ENCODE measurements at places on chromosomes 4 and X.

- no peak for DNase-seq
Measured at GRCh38 chrX:153438532-153438931, 7.3 kb downstream of the TREX2 start.

GRCh38 chrX:119625843-119626242, 19.6 kb upstream of the NKRF start:
- no peak for DNase-seq

DNA sequence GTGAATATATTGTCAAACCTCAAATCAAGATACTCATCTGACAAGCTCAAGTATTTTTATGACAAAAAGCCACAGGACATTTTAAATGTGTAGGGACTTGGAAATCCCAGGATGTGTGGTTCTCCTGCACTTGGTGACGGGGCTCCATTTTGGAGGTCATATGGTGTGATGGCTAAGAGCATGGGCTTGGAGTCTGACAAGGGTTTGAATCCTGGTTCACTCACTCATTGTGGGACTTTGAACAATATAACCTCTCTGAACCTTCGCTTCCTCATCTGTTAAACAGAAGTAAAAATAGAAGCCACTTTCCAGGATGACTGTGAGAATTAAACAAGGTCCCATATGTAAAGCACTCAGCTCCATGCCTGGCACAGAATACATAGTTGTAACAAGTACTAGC, 99.6 kb downstream of the SMIM20 start:
- DNase-seq, result no peak

- DNase-seq, result no peak
Measured at GRCh38 chr4:178811356-178811755, 1369.1 kb upstream of the AGA start.

DNA sequence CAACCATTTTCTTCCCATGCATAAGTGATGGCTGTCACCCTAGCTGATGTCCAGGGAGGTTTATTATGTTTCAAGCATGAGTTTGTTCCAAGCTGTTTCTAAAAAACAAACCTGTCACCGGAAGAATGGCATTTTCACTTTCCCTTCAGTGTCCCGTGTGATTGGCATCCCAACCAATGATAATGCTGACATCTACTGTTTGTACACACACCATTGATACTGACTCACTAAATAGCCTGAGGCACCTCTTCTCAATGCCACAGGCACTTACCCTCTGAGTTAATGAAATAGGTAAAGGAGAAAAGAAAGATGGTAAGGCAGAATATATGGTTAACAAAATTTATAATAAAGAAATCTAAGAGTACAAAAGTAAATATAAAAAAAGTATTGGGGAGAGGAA, 23.1 kb upstream of the VCX2 start:
- no peak for DNase-seq

GRCh38 chr4:47933840-47934239, 19.5 kb upstream of the NFXL1 start:
- DNase-seq, result no peak

DNA sequence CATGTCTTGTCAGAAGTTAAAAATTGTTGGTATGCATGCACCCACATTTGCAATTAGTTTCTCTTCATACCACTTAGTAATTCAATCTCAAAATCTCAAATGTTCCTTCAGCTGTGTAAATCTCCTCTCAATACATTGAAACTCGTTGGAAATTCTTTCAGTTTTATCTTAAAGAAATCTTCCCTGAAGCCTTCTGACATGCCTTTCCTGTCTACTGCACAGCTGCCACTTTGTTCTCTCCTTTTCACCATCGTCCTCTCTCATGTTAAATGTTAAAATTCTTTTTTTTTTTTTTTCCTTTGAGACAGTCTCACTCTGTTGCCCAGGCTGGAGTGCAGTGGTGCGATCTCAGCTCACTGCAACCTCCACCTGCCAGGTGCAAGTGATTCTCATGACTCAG, 30.9 kb downstream of the MCUB start:
- no peak for DNase-seq

DNA sequence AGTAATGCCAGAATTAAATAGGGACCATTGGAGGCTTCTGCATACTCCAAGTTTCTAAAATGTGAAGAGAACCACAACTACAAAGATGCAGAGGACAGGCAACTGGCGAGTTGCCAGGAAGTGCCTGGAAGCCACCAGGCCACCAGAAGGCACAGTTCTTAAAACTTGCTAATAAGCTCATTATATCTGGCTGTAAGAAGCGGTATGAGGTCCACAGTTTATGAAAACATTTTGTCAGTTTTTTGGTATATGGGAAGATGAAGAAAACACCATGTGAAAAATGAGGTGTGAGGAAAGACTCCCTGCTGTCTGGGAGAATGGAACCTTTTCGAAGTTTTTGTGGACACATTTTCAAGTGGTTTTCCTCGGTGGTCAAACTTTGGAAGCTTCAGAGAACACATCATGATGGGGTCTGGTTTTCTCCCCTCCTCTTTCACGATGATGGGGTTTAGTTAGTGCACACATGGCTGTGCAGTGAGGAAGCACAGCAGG, 202.7 kb downstream of the NR3C2 start:
- DNase-seq, result no peak

- no peak for DNase-seq
Measured at GRCh38 chr4:3416270-3416669, 25.5 kb upstream of the HGFAC start.

- no peak for DNase-seq
Measured at GRCh38 chr4:46781434-46782092, 127.5 kb downstream of the COX7B2 start.

- DNase-seq, result no peak
Measured at GRCh38 chr4:88446124-88446523, 10.8 kb upstream of the HERC5 start.

DNA sequence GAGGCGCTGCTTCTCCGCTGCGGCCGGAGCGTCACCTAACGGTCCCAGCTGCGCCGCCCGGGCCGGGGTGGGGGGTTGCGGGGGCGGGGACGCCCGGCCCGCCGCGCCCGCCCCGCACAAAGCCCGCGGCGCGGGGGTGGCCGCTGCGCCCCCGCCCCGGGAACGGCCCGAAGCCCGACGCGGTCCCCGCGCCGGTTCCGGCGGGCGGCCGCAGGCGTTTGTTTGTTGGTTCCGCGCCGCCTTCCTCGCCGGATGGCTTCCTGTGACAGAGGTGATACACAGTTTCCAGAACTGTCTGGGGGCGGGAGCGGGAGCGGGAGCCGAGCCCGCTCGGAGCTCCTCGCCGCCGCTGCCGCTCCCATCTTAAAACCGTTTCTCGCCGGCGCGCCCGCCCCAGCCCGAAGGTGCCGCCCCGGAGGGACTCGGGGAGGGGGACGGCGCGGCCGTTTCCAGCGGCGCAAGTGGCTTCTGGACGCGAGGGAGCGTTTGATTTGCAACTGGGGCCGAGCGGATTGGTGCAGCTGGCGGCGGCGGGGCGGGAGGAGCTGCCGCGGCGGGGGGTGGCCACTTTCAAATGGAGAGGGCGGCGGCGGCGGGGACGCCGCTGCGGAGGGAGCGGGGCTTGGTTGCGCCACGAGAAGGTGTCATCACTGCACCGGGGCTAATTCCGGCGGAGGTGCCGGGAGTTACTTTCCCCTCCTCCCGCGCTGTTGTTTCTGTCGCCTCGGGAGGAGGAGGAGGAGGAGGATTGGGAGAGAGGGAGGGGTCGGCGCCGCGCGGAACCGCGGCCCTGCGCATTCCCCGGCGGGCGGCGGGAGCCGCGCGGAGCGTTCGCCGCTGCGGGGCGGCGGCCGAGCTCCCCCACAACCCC, 2.3 kb downstream of the JADE1 start:
- peak; percentile 88 for DNase-seq

GRCh38 chr4:48546336-48546735, 56.3 kb downstream of the ZAR1 start:
- no peak for DNase-seq

GRCh38 chrX:154548028-154548316, 552 bp downstream of the IKBKG start:
- no peak for DNase-seq

GRCh38 chr4:80188801-80189458, 8.4 kb upstream of the PRDM8 start:
- DNase-seq, result no peak

DNA sequence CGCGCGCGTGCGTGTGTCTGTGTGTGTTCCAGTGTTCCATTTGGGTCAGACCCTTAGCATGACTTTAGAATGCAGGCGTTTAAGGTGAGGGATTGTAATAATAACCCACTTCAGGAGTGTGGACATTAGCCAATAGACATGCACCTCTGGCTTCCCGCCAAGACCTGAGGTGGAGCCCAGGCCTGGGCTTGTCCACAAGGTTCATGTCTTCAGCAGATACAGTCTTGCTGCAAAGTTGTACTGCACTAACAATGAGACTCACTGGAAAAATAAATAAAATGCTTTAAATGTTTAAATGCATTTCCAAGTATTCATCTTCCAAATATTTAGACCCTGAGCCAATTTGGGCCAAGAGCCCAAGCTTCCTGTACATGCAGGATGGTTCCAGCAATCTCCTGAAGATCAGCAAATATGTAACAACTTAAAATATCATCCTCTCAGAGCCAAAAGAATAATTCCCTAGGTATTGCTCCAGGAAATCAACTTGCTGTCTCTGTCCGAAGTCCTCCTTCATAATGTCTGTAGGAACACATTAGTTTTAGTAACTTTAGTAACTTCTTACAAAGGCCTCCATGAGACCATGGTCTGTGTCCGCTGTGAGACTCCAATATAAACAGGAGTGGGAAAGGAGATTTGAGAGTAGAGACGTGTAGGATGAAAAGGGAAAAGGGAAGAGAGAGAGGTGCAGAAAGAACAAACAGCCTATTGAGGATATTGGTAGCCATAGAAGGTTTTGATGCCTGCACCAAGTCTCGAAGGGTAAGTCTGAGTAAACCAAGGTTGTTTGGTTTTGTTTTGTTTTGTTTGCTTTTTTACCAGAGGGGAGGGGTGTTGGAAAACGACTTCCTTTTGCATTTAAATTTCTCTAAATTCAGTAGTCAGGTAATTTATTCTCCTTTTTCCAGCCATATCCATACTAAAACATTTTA, 98.5 kb upstream of the KLF3 start:
- no peak for DNase-seq

DNA sequence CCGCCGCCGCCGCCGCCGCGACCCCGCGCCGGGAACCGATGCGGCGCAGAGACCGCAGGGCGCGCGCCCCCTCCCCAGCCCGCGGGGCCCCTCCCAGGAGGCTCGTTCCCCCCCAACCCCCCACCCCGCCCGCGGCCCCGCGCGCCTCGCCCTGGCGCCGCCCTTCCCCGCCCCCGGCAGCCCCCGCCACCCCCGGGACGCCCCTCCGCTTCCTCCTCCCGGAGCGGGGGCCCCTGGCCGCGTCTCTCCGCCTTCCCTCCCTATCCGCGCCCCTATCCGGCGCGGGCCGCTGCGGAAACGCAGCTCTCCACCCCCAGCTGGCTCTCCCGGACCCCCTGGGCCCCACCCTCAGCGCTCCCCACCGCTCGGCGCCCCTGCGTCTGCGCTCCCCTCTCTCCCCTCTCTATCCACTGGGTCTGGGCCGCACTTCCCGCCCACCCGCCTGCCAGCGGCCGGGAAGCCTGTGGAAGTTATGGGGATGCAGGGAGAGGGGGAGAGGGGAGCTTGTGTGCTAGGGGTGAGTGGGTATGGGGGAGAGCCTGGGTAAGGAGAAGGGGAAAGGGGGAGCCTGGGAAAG, at the start of gene TMEM271:
Gene TMEM271 (minus strand): TSS at position 51 of the 577 bp plus-strand sequence. CDS start 233 bp downstream, outside the sequence.
- no peak for DNase-seq

- no peak for DNase-seq
Measured at GRCh38 chr4:75289914-75290582, 224.2 kb downstream of the RCHY1 start.

DNA sequence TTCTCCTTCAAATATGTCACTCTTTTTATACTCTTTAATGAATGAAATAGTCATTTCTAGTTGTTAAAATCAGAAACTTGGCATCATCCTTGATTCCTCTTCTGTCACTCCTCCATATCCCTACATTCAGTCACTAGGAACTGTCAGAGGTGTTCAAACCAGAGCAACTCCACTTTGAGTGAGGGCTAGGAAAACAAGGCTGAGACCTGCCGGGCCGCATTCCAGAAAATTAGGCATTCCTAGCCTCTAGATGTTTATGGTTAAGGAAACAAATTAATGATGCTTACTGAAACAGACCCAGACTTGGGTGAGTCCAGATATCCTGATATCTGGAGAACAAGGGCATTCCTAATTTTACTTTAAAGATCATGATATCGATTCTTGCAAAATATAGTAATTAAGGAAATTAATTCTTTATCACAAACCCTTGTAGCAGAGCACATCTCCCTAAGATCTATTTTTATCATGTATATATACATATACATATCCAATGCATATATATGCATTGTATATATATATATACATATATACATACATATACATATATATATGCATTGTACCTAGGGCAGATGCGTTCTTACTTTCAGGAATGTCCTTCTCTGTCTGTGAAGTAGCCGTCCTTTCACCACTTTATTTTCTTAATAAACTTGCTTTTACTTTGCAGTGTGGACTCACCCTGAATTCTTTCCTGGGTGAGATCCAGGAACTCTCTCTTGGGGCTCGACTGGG, 98.4 kb upstream of the GC start:
- no peak for DNase-seq

DNA sequence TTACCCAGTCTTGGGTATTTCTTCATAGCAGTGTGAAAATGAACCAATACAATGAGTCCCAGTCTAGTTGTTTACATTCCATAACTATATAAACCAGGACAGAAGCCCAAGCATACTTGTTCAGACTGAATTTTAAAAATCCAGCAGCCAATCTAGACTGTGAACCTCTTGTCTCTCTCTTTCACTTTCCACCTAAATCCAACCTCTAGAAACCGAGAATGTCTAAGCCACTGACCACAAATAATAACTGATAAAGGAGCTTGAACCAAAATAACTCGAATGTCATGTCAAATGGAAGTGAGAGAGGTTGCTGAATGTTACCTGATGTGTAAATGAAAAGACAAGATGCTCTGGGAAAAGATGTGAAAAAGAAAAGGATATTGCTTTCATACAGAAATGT, 544.7 kb downstream of the NLGN4X start:
- DNase-seq, result no peak

All from lower leg skin (tissue), 4 donors.